Fibroblast of lung (primary cell): ENCODE measurements at places on chromosomes 2 and 18.

DNA sequence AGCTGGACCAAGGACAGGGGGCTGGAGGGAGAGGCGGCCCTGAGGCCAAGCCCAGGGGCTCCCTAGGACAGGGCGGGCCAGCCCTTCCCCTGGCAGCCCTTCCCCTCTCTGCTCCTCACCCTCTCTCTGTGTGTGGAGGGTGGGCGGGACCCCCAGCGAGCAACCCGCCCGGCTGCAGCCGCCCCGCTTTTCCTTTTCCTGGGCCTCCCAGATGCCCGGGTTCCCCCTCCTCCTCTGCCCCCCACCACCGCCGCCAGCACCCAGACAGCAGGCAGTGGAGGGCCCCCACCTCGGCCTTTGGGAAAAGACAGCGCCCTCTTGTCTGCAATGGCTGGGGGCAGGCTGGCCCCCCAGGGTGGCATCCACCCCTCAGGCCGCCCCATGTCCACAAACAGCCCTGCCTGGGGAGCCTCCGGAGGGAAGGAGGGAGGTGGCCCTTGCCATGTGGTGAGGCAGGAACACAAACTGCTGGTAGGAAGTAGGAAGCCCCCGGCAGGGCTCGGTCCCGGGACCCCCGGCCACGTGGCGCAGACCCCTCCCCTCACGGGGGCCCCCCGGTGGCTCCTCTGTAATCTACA is 135.1 kb upstream of the CTDP1 start:
- no peak for DNase-seq

GRCh38 chr18:5058768-5059695 is 138.0 kb downstream of the AKAIN1 start:
- no peak for DNase-seq

- no peak for DNase-seq
Measured at GRCh38 chr2:149076863-149077412, 38.4 kb downstream of the LYPD6B start.

GRCh38 chr18:24846138-24846537 is 385.7 kb downstream of the HRH4 start:
- no peak for DNase-seq

DNA sequence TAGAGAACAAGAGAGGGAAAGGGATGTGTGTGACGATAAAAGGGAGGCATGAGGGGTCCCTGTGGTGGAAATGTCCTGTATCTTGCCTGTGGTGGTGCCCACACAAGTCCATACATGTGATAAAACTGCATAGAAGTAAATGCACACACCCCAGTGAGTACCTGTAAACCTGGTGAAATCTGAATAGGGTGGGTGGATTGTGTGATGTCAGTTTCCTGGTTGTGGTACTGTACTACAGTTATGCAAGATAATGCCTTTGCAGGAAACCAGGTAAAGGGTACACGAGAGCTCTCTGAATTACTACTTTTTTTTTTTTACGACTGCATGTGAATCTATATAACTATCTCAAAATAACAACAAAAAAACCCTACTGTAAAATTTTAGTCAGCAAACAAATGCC is 22.1 kb downstream of the SERPINE2 start:
- DNase-seq = no peak

GRCh38 chr18:364256-364826 is 96.5 kb upstream of the THOC1 start:
- peak; percentile 41 for DNase-seq

DNA sequence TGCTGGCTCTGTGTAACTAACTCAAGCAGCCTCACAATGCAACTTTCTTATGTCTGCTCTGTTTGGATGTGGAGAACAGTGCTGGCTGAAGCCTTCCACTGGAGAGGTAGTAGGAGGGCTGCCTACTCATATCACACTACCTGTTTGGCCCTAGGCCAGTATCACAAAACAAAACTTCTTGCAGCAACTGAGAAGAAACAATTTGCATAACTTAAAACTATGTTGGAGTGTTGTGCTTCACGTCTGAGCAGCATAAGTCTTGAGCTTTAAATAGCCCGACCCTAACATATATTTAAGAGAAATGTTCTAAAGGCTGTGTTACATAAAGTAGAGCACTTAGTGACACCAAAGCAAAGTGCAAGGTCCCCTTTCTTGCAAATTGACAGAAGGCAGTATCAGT is 204.9 kb upstream of the ACVR2A start:
- DNase-seq = no peak

GRCh38 chr2:119205001-119205706 is 18.5 kb upstream of the STEAP3 start:
- DNase-seq = no peak

GRCh38 chr2:196604196-196604595 is 35.3 kb upstream of the CCDC150 start:
- no peak for DNase-seq

DNA sequence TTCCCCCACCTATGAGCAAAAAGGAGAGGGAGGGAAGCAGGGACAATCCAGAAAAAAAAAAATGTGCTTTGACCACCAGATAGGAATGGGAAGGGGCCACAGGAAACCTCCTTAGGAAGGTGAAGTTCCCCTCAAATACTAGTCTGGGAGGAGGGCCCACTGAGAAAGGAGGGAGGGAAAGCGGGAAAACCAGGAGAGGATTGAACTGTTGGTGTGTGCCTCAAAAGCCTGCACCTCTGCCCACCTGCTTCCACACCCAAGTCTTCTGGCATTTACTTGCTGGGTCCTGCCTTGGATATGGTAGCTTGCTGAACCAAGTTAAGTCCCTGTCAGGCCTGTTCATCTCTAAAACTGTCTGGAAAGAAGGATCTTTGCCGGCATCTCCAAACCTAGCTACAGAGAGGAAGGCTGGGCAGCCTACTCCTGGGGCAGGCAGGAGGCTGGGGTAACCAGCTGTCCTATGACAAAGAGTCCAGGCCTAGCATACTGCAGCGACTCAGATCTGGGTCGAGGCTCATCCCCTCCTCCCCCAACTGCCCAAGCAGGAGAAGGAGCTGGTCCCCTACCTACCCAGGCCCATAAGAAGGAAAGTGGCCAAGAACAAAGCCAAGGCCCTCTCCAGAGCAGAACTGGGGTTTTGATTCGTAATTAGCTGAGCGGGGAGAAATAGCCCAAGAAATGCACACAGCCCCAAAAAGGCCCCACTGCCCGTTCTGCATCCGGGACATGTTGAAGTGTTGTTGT is 3.0 kb downstream of the EN1 start:
- DNase-seq = no peak
